Fibroblast of lung (primary cell): ENCODE measurements at places on chromosomes 1 and 21. TPM values are rescaled to one million over a fixed set of nuclear protein-coding genes. Genes with fewer than 3 reads are reported as not detected.

- peak; percentile 55 for DNase-seq
Measured at GRCh38 chr1:225651872-225652728, 823 bp downstream of the ENAH start.

- DNase-seq, result no peak
Measured at GRCh38 chr1:30337324-30337620, 386.1 kb downstream of the MATN1 start.

DNA sequence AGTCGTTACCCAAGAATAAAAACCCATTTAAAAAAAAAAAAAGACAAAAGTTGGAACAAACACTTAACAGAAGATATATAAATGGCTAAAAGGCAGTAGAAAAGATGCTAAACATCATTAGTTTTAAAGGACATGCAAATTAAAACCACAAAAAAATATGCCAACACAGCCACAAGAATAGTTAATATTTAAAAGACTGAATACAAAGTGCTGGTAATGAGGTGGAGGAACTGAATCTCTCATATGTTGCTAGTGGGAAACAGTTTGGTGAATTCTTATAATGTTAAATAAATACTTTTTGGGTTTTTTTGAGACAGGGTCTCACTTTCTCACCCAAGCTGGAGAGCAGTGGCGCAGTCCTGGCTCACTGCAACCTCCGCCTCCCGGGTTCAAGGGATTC, 10.0 kb downstream of the LRRC40 start:
- no peak for DNase-seq

The CAMK1G gene
- 0.77 and 1.7 TPM in 2 replicates for total RNA-seq

DNA sequence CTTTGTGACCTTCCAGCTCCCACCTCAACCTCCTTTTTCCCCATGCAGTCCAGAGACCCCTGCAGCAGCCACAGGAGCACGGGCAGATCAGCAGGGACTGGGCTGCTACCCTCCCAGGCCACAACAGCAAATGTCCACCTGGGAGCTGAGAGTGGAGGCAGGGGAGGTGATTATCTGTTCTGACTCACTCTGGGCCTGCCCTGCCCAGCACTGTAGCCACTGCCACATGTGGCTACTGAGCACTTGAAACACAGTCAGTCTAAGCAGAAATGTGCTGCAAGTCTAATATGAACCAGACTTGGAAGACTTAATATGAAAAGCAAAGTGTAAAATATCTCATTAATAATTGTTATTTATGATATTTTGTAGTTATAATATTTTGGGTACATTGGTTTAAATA, 148.9 kb upstream of the VANGL1 start:
- DNase-seq, result no peak

DNA sequence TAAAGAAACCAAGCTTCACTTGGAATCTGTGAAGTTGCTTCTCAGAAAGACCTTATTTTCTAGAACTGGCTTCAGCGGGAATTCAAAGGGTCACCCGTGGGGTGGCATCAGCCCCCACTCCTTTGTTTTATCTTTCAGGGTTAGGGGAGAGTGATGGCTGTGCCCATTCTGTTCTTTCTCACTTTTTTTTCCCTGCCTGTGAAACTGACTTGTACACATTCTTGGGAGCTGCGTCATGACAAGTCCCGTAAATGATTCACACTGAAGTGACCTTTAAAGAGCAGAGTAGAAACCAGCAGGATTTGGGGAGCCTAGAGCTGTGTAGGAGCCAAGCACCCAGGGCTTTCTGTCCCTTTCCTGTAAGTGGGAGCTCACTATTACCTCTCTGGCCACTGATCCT, 43.8 kb downstream of the SLC44A3 start:
- peak; percentile 88 for DNase-seq

GRCh38 chr1:24639881-24640280, 3.2 kb upstream of the SRRM1 start:
- no peak for DNase-seq

- DNase-seq, result no peak
Measured at GRCh38 chr1:155967341-155968050, 10.9 kb downstream of the ARHGEF2 start.

DNA sequence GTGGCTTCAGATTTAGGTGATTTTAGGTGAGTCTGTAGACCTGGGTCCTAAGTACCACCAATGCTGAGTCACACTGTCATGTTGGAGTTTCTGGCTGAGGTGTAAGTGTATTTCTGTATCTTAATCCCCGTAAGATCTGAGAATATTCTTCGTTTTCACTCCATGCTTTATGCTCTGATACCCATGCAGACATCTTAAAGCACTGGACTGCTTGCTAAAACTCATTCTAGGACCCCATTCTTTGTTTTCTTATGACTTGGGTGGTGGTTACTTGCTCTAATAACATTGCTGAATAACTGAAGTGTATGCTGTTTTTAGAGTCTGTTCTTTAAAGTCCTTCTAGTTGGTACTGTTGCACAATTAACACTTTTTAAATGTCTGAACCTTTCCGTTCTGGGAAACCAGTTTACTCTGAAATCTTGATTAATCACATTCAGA, 36.6 kb downstream of the CDC42 start:
- no peak for DNase-seq

GRCh38 chr1:111191496-111191895, 8.9 kb downstream of the DENND2D start:
- DNase-seq, result peak; percentile 85

DNA sequence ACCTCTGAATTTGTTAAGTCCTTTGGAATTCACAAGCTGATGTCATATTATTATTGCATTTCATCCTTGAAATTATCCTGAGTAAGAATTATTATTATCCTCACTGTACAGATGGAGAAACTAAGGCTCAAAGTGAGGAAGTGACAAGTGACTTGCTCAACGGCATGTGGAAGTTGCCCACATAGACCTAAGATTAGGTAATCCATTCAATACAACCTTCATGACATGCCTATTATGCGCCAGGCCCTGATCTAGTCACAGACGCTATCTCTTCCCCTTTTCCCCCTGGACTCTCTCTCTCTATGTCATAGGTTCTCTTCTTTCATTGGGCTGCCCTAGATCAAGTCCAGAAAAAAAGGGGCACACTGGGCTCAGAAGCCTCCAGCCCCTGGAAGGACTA, 84.9 kb upstream of the KCNK2 start:
- no peak for DNase-seq

GRCh38 chr1:3350506-3351261, 103.8 kb upstream of the ARHGEF16 start:
- no peak for DNase-seq

- no peak for DNase-seq
Measured at GRCh38 chr1:25774921-25775771, 24.8 kb upstream of the SELENON start.

DNA sequence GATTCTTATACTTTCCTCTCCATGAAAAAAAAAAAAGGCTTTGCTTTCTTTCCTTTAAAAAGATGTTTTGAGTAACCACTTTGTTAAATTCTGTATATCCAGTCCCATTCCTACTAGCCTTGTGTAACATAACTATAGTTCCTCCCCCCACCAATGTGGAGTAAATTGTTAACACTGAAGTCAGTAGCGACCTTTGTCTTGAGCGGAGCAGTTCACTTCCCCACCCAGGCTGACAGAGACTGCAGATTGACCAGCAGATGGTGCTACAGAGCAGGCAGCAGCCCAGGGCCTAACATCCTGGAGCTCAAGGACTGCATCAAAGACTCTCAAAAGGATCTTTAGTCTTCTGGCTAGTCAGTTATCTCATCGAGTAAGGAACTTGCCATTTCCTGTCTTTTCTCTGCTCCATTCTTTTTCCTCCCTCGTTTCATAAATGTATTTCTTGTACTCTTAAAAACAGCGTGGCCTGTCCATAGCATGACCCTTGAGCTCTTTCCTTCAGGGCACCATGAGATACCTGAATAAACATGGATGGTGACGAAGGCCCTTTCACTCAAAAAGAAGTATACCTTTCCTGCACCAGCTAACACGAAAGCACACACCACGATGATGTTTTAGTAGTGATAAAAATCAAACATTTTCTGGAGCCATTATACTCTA, 503.5 kb upstream of the PKN2 start:
- DNase-seq, result peak; percentile 74

GRCh38 chr1:184150776-184151531, 99.4 kb downstream of the TSEN15 start:
- DNase-seq, result peak; percentile 78

DNA sequence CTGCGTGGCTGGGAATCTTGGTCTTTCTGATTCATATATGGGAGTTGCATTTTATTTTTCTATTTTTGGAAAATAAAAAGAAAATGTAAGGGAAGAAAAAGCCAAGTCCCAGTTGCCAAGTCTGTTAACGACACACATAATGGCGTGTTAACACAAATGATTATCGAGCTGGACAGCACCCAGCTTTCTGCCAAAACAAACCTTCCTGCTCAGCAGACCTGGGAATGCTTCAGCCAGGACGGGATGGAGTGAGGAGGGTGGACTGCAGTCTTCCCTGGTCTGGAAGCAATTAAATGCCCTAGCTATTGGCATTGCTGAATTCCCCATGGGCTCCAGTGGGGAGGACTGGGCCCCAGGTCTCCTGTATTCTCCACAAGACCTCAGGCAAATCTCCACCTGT, 184.2 kb upstream of the USP24 start:
- DNase-seq, result no peak

GRCh38 chr1:87437663-87438295, 109.1 kb downstream of the LMO4 start:
- no peak for DNase-seq

The SPATA17 gene
- total RNA-seq, result 0.50 and 0.77 TPM in 2 replicates

DNA sequence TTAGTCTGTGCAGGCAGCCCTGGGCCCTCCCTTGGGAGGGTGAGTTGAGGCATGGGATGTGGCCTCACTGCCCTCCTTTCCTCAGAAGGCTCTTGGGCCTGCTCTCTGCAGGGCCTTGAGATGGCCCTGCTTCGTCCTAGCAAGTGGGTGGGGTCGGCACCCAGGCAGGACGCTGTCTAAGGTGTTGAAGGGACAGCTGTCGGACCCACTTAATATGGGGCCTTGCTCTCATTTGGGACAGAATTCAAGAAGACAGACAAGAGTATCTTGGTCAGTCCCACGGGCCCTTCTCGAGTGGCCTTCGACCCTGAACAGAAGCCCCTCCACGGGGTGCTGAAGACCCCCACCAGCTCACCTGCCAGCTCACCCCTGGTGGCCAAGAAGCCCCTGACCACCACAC, 26.0 kb upstream of the PDXK start:
- DNase-seq, result no peak

GRCh38 chr1:18668046-18668445, 37.4 kb downstream of the PAX7 start:
- no peak for DNase-seq

DNA sequence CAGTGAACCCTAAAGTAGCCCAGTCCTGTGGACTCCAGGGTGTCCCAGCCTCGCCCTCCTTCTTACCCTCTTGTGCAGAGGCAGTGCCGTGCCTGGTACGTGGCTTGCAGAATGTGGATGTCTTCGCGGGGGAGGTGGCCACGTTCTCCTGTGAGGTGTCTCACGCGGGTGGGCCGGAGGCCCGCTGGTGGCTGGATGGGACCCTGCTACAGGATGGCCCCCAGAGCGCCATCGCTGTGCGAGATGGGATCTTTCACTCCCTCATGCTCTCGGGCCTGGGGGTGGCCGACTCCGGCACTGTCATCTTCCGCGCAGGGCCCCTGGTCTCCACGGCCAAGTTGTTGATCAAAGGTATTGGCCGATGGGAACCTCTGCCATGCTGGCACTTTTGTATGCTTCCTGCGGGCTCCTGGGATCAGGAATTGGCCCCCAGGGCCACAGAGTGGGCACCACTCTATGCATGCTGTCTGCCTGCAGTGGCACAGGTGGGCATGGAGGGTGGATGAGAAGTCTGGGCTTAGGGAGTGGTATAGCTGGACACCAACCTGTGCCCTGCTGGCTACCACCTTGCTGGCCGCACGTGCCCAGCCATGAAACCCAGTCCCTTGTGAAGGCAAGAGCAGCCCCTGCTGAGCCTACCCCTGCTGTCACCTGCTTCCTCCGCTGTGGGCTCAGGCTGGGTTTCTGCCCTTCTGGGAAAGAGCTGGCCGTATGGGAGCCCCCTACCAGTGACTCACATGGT, 92.9 kb downstream of the TRIM11 start:
- DNase-seq, result no peak

DNA sequence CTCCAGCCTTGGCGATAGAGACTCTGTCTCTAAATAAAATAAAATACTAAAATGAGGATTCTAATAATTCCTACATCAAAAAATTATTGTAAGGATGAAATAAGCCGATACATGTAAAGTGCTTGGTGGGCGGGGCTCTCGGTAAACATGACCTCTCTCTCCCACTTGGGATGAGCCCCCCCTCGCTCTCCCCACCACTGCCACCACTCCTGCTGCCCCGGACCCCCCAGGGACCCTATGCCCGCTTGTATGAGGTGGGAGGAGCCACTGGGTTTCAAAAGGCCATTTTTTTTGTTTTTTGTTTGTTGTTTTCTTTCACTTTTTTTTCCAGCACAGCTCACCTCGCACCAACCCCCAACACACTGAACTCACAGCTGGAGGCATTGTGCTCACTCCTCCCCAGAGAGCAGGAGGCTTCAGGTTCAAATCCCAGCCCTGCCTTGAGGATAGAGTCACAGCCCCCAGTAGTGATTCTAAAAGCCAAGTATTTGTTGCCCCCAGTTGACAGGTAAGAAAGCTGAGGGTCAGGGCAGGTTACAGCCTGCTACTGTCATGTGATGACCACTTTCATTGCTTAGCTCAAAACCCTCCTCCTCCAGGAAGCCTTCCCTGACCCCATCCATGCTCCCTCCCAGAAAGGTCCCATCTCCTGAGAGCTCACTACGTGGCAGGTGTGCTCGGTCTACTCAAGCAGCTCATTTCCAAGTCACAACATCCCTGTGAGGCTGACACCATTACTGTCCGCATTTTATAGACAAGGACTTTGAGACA, 4.2 kb downstream of the SDC3 start:
- no peak for DNase-seq

- no peak for DNase-seq
Measured at GRCh38 chr1:237507005-237507404, 383.7 kb downstream of the ZP4 start.

DNA sequence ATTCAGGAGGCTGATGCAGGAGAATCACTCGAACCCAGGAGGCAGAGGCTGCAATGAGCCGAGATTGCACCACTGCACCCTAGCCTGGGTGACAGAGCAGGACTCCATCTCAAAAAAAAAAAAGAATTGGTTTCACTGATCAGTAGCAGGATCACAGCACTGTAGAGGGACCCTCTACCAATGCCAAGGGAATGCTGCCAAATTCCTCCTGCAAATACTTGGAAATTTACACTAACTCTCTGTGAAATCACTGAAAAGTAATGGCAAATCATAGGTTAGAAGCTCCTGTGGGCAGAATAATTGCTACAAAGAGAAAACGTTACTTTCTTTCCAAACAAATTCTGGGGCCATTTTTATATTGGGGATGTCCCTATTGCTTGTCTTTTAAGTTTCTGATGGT, 6.7 kb upstream of the GPR25 start:
- DNase-seq, result peak; percentile 18

The TPTE gene
- not detected in 2 replicates for total RNA-seq

The S1PR1 gene
- total RNA-seq, result 10.4 and 16.7 TPM in 2 replicates

- no peak for DNase-seq
Measured at GRCh38 chr1:186738926-186739325, 58.7 kb upstream of the PTGS2 start.
